ENCODE measurements at places on chromosomes 4 and X.

GRCh38 chr4:47238667-47239066 lies 207.3 kb downstream of the GABRB1 start:
- DNase-seq = no peak

DNA sequence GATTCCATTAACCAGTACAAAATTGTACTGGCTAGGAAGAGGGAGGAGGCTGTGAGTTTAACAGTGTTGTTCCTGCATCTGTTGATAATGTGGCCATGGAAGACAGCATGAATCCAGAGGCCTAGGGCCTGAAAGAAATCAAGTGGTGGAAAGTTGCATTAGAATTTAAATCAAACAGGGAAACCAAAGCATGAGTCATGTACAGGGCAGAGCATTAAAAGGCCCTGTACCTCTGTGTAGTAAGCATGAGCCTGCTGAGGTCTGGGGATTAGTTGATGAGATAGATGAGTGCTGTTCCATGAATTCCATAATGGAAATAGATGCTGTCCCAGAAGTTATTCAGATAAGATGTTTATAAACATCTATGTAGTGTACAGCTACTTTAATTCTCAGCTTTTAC lies 58.3 kb downstream of the MID1IP1 start:
- DNase-seq = peak; percentile 13

- DNase-seq = no peak
Observed at GRCh38 chr4:152087335-152087734, 326.5 kb upstream of the GATB start.

- DNase-seq = no peak
Observed at GRCh38 chr4:110621839-110622751, 782 bp downstream of the PITX2 start.

DNA sequence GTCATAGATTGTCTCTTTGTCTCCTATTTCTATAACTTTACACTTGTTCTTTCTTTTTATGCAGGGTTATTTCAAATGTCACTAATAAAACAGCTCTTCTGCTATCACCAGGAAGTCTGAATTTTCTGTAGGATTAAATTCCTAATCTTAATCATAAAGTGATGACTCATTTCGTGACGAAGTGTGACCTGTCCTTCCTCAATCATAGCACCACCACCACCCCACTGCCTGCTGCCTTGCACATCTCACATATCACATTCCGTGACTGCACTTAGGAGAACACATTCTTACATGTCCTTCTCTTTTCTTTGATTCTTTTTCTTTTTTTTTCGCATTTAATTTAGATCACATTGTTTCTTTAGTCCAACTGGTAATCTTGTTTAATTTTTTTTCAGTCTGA lies 57.7 kb upstream of the UGT2B7 start:
- DNase-seq = no peak

GRCh38 chr4:173478201-173478912 lies 51.7 kb downstream of the HAND2 start:
- DNase-seq = peak; percentile 25

DNA sequence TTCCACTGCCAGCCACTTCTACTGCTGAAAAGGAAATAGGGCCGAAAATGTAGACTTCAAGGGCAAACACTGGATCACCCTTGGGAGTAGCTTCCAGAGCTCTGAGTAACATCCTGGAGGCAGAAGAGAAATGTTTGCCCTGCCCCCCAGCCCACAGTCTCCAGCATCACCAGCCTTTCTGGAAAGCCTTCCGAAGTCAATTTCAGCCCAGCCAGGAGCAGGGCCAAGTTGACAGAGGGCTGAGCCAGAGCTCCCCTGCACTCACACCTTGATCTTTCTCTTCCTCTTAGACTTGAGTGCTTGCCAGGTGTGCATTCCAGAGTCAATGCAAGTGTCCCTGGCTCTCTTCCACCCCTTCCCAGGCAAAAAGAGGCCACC lies 35.2 kb downstream of the SLC25A5 start:
- peak; percentile 89 for DNase-seq

- no peak for DNase-seq
Observed at GRCh38 chr4:38455092-38455862, 208.7 kb upstream of the KLF3 start.

GRCh38 chrX:71107245-71107644 lies 705 bp upstream of the CXorf65 start:
- DNase-seq = no peak

GRCh38 chr4:81421346-81422218 lies 50.1 kb downstream of the RASGEF1B start:
- no peak for DNase-seq

DNA sequence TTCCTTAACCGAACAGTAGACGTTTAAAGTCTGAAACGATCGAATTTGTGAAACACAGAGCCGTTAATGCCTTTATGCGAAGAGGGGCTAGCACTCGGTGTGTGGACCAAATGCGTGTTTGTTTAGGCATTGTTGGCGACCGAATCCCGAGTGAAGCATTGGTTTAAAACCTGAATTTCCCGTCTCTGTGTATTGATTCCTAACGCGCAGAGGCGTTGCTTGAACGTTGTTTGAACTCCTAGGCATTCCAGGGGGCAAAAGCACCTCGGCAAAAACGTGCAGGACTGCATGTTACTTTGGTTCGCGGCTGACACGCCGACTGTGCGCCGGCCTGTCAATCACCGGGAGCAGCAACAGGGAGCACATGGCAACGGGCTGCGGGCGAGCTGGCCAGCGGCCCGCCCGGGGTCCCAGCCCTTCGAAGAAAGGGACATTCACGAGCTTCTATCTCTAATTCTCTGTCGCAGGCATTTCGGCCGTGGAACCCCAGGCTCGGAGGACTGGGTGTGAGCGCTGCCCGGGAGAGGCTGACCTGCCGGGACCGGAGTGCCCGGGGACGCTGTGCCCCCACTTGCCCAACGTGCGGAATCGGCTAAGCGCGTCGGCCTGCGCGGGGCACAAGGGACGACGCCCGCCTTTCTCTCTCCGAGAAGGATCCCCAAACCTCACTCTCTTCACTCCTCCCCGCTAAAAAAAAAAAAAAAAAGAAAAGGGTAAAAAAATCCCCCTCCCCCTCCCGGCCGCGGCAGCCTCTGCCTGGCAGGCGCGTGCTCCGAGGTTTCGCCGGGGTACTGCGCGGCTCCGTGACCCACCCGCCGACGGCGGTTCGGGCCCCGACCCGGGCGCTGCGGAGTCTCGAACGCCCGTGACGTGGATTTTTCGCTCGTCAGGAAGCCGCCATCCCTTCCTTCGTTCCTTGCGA lies 810 bp downstream of the SPRY1 start:
- no peak for DNase-seq

- no peak for DNase-seq
Observed at GRCh38 chr4:11009281-11009680, 324.7 kb upstream of the CLNK start.

- peak; percentile 61 for DNase-seq
Observed at GRCh38 chr4:86496094-86497080, 97.7 kb upstream of the PTPN13 start.

GRCh38 chrX:67004451-67004850 lies 365.6 kb upstream of the EDA2R start:
- DNase-seq = no peak

DNA sequence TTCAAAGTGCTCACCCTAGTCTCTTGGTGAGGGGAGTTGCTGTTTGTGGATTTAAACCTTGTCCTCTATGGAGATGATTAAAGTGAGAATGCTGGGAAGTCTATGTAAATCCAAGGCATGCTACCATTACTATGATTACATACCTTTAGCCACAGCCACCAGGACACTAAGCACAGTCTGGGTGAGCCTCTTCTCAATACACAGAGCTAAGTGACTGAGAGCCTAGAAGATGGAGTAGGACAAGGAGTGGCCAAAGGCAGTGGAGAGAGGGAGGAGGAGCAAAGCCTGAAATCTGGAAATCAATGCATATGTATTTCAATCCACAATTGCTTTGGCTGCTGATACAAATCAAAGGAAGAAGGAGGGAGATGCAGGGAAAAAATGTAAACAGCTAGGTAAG lies 12.7 kb upstream of the TSPAN5 start:
- DNase-seq = no peak

DNA sequence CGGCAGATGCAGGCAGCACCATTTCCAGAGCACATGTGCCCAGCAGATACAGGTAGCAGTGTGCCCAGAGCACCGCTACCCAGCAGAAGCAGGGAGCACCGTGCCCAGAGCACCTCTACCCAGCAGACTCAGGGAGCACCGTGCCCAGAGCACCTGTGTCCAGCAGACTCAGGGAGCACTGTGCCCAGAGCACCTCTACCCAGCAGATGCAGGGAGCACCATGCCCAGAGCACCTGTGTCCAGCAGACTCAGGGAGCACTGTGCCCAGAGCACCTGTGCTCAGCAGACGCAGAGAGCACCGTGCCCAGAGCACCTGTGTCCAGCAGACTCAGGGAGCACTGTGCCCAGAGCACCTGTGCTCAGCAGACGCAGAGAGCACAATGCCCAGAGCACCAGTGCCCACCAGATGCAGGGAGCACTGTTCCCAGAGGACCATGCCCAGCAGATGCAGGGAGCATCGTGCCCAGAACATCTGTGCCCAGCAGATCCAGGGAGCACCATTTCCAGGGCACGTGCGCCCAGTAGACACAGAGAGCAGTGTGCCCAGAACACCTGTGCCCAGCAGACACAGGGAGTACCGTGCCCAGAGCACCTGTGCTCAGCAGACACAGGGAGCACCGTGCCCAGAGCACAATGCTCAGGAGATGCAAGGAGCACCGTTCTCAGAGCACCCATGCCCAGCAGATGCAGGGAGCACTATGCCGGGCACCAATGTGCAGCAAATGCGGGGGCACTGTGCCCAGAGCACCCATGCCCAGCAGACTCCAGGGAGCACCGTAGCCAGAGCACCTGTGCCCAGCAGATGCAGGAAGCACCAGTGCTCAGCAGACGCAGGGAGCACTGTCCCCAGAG lies 236.4 kb downstream of the DHRSX start:
- no peak for DNase-seq

GRCh38 chr4:168846414-168846813 lies 163.6 kb downstream of the CBR4 start:
- no peak for DNase-seq

Measured in AG08395 (cell line).